Right renal cortex interstitium (tissue), 3 donors: ENCODE measurements at places on chromosomes 3 and 15. TPM values are rescaled to one million over a fixed set of nuclear protein-coding genes. Genes with fewer than 3 reads are reported as not detected.

DNA sequence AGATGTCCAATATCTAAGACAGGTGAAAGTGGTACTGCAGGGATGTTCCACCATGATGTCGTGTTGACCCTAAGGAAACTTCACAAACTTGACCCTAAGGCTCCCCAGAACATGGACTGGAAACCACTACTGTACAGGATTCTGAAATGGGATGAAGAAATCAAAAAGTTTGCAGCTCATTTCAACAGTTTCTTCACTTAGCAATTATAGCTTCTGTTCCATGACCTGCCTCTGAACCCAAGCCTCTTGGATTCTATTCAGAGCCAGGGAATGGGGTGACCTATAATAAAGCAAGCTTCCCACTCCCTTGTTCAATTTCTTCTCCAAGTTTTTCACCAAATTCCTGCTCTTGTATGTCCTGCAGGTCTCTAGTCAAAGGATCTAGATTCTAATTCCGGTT, 40.7 kb downstream of the DUT start:
- no peak for DNase-seq

Gene ARL14
- polyA plus RNA-seq, result 0.12 TPM

DNA sequence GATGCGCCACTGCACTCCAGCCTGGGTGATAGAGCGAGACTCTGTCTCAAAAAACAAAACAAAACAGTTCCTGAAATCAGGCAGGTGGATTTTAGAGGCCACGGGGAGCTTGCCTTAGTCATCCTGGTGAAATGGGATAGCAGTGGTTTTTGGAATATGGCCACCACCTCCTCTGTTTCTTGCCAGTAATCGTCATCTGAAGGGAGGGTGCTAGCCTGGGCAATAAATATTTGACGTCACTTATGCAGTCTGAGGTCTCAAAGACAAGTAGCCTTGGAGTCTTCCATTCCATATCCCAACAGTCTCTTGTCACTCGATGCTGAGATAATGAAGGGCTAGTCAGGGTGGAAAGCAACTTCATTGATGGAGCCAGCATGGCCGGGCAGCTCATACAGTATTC, 55.2 kb downstream of the KCNAB1 start:
- no peak for DNase-seq

- no peak for DNase-seq
Measured at GRCh38 chr3:47347217-47347801, 33.5 kb upstream of the PTPN23 start.

Gene VWA5B2
- 1.1 TPM for polyA plus RNA-seq

Gene CHST14
- polyA plus RNA-seq, result 33.2 TPM

DNA sequence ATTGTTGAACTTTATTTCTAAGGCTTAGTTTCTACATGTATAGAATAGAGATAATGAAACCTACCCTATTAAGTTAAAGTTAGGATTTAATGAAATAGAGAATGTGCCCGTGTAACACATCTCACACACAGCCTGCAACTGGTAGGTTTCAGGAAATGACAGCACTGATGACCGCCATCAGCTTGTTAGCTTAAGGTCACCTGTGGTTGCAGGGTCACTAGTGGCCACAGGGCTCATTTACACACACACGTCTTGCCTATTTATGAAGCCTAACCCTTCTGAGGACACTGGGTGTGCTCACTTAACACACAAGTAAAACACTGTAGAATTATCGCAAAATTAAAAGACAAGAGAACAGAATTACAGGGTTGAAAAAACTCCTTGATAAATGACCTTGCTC, 20.1 kb downstream of the CHRM5 start:
- DNase-seq, result no peak

Gene PFN2
- polyA plus RNA-seq, result 490 TPM

DNA sequence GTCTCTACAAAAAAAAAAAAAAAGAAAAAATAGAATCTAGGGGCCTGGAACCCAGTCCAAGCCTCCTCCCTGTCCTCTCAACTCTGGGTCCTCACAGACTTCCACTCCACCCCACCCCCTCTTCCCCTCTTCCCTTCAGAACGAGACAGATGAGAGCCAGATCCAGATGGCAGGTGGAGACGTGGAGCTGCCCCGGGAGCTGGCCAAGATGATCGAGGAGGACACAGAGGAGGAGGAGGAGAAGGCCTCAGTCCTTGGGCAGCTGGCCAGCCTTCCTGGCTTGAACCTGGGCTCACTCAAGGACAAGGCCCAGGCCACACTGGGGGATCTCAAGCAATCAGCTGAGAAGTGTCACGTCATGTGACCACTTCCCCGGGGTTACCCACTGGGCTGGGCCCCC, 3.6 kb downstream of the CPLX3 start:
- no peak for DNase-seq

- no peak for DNase-seq
Measured at GRCh38 chr3:134917631-134918030, 122.6 kb downstream of the EPHB1 start.

Gene GRIP2
- polyA plus RNA-seq, result 1.0 TPM

Gene GRAMD2A
- 7.8 TPM for polyA plus RNA-seq

Gene TF
- polyA plus RNA-seq, result 4.3 TPM

GRCh38 chr3:99508191-99508590, 130.2 kb upstream of the COL8A1 start:
- DNase-seq, result no peak

- no peak for DNase-seq
Measured at GRCh38 chr15:92056875-92057274, 203.4 kb downstream of the SLCO3A1 start.

Gene NISCH
- 97.7 TPM for polyA plus RNA-seq

Gene CIB2
- polyA plus RNA-seq, result 28.2 TPM

Gene C3orf85
- polyA plus RNA-seq, result 16.6 TPM

Gene DPP8
- polyA plus RNA-seq, result 25.5 TPM

GRCh38 chr3:110139821-110140220, 802.5 kb upstream of the DPPA4 start:
- no peak for DNase-seq

DNA sequence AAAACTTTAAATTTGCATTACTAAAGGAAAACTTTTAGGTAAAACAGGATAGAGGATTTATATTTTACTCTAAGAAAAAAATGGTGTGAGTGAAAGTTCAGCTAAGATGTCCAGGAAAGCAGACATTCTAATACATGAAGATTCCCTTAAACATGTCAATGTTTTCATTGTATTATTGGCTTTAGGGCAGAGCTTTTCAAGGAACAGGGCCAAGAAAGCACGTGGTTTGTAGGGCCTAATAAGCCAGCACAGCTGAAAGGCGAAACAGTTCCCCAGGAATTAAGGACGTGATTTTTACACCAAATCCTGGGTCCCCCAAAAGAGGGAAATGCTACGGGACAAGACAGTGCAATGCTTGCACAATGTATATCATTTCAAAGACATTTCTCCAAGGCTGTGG, 48.6 kb upstream of the MKRN3 start:
- DNase-seq, result no peak

Gene SUSD5
- polyA plus RNA-seq, result 5.3 TPM

Gene BDH1
- polyA plus RNA-seq, result 44.2 TPM

Gene CGNL1
- polyA plus RNA-seq, result 70.8 TPM

GRCh38 chr15:28272587-28272986, 49.4 kb downstream of the HERC2 start:
- DNase-seq, result no peak

- no peak for DNase-seq
Measured at GRCh38 chr3:88509582-88509981, 359.8 kb downstream of the C3orf38 start.

DNA sequence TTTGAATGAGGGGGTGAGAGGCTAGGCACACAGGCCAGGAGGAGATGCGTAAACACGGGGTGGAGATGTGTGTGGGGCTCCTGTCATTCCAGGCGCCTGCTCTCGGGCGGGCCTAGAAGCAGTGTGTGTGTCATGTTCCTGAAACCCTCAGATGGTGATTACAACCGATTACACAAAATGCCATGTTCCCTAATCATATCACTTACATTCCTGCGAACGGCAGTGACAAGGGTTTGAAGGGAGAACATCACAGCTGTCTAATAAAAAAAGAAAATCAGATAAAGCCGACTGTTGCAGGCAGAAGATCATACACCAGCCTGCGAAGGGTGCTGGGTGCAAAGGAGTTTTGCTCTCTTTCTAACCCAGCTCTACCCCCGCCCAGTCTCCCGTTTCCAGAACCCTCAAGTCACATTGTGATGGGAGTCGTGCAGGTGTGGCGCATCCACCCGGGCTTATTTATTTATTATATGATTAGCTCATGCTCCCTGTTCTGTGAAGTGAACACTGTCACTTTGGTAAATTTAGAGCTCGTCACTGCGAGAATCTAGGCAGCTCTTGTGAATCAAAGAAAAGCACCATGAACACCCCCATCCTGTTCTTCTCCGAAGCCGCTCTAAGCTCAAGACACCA, 140.3 kb downstream of the NR2F2 start:
- DNase-seq, result no peak

- DNase-seq, result no peak
Measured at GRCh38 chr3:171825222-171825828, 15.0 kb upstream of the PLD1 start.

DNA sequence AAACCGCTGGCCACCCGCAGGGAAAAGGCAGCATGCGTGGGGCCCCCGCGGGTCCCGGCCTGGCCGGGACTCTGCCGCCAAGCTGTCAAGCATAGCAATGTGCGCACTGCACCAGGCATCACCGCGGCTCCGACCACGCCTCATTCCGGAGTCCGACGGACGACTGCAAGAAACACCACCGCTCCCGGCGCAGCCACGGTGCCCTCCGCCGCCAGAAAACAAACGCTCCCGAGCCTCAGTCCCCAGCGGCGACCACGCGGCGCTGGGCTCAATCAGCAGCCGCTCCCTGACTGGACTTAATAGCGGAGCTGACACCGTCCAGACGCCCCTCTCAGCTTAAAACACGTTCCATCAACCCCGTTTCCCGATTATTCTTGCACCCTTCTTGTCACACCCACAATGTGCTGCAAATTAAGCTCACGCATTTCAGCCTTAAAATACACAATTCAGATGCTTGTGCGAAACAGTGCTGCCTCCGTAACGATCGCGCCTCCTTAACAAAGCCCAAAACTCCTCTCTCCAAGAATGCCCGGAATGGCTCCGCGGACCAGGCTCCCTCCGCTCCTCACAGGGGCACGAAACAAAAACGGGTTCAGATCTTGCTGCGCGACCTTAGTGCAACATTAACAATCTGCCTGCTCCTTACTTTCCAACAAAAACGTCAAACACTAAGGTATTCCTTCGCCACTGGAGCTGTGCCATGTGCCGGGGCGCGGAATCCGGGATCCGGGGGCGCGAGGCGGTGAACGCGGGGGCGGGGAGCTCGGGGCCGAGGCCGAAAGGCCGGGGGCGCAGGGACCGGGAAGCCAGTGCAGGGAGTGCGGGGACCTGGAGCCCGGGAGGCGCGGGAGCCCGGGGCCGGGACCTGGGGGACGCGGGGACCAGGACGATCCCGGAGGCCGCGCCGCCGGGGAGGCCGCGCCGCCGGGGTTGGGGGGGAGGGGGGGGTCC, 655 bp downstream of the CYFIP1 start:
- no peak for DNase-seq

- no peak for DNase-seq
Measured at GRCh38 chr3:69490971-69491370, 105.1 kb upstream of the FRMD4B start.

Gene GOLGA8A
- polyA plus RNA-seq, result 49.1 TPM

DNA sequence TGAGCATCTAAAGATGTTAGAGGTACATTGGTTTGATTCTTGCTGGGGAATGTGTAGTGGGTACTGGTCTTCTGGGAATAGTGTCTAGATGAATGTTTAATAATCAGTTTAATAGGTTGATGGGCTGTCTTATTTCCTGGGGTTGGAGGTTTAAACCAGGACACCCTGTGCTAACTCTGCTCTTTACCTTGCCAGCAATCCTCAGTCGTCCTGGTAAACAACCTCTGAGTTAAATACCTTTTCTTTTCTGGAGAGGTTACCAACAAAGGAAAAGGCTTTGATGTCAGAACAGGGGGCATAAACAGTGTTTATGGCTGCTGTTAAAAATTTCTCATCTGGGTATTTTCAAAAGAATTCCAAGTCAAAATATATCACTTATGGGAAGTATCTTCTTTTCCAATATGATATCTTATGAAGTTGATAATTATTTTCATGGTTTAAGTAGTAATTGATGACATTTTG, 23.5 kb downstream of the MITF start:
- DNase-seq, result no peak

DNA sequence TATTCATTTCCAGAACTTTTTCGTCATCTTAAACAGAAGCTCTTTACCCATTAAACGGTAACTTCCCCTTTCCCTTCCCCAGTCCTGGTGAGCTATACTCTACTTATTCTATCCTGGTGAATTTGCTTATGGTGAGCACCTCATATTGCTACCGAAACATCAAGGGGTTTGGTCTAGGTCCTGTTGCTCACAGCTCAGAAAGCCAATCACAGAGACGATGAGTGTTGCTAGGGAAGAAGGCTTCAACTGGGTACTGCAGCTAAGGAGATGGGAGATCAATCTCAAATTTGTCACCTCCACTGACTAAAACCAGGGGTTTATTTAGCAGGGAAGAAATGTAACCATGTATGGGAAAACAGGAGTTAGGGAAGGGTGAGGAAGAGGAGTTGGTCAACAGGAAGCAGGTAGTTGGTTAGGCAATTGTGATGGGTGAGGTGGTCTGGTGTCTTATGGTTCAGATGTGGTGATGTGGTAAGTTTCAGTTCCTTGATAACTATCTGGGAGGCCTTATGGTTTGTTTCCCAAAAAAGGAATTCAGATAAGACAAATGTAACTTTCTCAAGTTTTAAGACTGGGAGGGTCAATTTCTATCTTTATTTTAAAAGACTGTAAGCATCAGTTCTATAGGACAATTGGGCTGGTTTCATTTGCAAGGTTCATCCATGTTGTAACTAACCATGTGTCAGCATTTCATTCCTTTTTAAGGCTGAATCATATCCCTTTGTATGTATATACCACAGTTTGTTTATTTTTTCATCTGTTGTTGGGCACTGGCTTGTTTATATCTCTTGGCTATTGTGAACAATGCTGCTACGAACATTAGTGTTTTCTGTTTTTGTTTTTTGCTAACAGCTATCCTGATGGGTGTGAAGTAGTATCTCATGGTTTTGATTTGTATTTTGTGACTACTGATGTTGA, 24.3 kb downstream of the ARHGAP11B start:
- no peak for DNase-seq

- no peak for DNase-seq
Measured at GRCh38 chr15:71962537-71962936, 152.2 kb downstream of the NR2E3 start.

DNA sequence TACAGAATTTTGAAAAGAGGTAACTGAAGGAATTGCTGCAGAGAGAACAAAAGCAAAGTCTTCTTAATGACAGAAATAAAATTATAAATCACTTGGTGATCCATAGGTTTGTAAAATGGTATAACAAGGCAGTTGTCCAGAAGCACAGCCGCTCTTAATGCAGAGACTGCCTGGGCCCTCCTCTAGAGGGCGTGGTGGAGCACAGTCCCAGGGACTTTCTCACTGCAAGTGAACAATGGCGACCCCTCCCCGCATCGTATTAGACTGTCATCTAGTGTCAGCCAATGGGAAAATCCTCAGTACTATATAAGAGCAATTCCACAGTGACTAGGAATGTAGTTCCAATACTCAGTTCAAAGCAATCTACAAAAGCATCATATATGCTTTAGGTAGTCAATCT, 26.4 kb upstream of the ZBED2 start:
- DNase-seq, result no peak

Gene FAN1
- 29.8 TPM for polyA plus RNA-seq

- DNase-seq, result no peak
Measured at GRCh38 chr3:123449102-123449996, 459 bp upstream of the ADCY5 start.
